ENCODE measurements at places on chromosomes 12 and 14.
A peak's percentile ranks its signal among the peaks of the same experiment; 100 is the strongest.

DNA sequence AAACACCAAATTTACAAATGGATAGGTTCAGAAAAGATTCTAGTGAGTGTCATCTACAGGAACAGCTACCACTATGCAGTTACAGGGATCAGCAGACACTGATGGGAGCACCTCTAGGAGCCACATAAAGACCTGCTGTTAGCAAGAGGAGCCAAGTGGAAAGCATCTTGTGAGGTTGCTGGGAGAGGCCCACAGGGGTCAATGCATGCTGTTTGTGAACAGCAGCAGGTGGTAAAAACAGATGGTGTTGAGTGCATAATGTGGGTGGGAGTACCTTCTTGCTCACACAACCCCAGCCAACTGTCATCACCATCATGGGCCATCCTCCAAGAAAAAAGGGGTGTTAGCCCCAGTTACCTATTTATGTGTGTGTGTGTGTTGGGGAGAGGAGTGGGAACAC, 215.2 kb upstream of the SSTR1 start:
- no peak for DNase-seq

GRCh38 chr12:54795644-54796043, 58.7 kb upstream of the MUCL1 start:
- no peak for DNase-seq

DNA sequence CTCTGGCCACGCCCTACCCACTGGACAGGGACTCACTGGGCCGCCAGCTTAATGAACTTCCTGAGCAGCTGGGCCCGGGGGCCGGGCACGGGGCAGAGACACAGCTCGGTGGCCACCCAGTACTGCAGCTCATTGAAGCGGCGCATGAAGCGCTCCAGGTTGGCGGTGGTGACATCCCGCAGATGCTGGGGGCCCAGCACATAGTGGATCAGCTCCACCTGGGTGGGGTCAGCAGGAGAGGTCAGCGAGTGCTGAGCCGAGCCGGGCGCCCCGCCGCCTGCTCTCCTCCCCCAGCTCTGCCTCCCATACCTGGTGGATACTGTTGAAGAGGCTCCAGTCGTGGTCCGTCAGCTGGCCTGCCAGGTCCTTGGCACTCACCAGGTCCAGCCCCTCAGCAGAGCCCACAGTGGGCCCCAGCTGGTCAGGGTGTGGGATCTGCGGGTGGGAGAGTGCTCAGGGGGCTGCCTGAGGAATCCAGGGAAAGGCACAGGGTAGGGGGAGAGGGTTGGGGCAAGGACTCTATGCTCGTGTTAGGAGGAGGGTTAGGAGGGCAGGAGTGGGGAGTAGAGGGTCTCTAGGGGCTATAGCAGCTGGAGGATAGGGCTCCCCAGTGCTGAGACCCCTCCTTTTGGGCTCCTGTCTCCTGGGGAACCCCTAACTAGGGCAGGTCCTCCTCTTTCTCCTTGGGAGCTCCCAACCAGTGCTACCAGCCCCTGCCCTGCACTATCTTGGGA, 15.5 kb upstream of the ENDOU start:
- DNase-seq, result no peak

DNA sequence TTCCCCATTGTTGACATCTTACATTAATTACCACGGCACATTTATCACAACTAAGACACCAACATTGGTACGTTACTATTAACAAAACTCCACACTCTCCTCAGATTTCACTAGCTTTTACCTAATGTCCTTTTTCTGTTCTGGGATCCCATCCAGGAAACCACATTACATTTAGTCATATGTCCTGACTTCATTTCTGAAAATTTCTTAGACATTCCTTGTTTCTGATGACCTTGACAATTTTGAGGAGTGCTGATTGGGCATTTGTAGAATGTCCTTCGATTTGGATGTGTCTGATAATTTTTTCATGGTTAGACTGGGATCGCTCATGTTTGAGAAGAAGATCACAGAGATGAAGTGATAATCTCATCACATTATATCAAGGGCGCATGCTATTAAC, 34.6 kb upstream of the ACSM4 start:
- no peak for DNase-seq

DNA sequence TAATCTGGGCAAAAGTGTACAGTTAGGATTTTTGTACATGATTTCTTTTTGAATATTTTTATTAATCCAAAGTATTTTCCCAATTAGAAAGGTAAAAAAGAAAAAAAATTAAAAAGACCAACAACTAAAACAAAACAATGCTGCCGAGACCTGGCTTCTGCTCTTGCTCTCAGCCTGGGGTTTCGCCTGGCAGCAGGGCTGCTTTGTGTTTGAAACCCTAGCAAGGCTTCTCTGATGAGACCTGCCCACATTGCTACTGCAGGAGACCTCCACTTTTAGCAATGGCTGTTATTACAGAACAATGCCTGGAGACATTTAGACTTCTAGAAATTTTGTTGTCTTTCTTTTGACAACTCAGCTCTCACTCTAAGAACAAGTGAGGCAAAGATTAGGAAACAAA, 1153.0 kb upstream of the TMEM132C start:
- no peak for DNase-seq

DNA sequence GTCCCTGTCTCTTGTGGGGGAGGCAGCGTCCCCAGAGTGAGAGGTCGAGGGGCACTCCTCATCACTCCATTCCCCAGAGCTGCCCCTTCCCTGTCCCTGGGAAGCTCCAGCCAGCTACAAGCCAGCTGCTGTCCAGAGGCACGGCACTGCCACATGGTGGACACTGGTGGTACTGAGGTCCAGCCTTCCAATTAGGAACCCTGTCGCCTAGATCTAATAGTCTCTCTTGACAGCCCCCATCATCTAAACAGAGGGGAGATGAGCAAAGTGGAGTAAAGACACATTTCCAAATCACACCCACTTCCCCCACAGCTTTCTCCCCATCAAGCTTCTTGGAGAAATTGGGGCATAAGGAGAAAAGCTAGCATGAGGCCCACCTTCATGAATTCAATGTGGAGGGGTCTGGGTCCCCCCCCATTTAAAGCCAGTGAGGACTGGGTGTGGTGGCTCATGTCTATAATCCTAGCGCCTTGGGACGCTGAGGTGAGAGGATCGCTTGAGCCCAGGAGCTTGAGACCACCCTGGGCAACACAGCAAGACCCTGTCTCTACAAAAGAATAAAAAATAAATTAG, 2.1 kb upstream of the INHBE start:
- peak; percentile 77 for DNase-seq

GRCh38 chr14:79011091-79011919, 841.1 kb downstream of the NRXN3 start:
- peak; percentile 81 for DNase-seq
